ENCODE measurements at places on chromosomes 3 and 15. TPM values are rescaled to one million over a fixed set of nuclear protein-coding genes. Genes with fewer than 3 reads are reported as not detected.

DNA sequence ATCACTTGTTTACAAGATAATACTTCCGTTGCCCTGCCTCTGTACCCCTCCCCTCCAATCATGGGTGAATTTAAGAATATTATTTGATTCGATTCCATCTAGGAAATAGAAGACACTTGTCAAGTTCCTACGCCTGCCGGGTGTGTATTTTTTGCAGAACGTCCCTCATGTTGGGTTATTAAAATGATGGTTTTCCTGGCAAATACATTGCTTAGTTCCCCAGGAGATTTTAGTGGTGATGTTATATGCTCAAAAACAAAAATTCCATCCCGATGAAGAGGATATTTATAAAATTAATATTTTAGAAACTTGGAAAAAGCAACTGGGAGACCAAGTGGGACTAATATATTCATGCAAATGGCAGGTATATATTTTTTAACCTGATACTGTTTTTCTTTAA, 548.4 kb downstream of the EDEM1 start:
- no peak for DNase-seq

- no peak for DNase-seq
Measured at GRCh38 chr15:47244361-47244760, 472.9 kb upstream of the SEMA6D start.

DNA sequence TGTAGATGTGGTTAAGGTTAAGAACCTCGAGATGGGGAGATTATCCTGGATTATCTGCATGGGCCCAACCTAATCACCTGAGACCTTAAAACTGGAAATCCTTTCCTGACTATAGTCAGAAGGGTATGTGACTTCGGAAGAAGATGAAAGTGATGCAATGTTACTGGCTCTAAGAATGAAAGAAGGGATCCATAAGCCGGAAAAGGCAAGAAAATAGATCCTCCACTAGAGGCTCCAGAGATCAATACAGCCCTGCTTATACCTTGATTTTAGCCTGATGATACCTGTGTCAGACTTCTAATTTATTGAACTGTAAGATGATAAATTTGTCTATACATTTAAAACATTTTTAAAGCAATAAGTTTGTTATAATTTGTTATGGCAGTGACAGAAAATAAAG, 21.5 kb upstream of the GASK1A start:
- DNase-seq, result no peak

Gene PLSCR2
- not detected for total RNA-seq

DNA sequence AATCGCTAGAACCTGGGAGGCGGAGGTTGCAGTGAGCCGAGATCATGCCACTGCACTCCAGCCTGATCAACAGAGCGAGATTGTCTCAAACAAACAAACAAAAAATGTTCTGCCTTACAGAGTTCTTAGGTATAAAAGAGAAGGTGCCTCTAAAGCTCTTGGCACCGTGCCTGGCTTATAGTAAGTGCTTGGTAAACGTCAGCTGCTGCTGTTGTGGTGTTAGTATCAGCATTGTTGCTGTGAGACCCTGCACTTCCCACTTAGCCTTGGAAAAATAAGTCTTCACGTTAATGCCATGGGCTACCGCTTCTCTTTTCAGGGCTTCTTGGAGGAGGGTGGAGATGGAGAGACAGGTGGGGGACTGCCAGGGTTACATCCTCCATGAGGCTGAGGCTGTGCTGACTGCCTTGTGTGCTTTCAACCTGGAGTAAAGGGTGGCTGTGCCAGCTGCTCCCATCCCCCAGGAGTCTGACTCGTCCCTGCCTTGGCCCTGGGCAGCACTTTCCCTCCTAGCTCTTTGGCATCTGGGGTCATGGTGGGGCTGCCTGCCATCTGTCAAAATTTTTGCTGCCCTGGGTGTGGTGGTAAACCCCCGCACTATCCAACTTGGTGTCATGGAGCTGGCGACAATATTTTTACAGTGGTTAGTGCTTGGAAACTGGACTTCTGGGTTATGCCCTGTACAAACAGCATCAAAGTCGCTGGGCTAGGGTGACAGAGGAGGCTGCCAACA, 17.8 kb downstream of the FLNB start:
- no peak for DNase-seq

DNA sequence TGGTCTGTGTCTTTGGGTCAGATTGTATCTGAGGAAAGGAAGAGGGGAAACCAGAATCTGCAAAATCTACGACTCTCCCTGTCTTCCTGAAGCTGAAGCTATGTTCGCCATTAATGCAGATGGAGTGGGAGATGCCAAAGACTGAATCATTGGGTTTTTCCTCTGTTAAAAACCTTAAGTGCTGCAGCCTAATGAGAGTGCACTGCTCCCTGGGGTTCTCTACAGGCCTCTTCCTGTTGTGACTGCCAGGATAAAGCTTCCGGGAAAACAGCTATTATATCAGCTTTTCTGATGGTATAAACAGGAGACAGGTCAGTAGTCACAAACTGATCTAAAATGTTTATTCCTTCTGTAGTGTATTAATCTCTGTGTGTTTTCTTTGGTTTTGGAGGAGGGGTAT, 24.0 kb downstream of the RMDN3 start:
- DNase-seq, result no peak

Gene NANOGP8
- not detected for total RNA-seq

- no peak for DNase-seq
Measured at GRCh38 chr15:97963779-97964178, 3.3 kb downstream of the ARRDC4 start.

Gene LARP6
- total RNA-seq, result not detected

- DNase-seq, result no peak
Measured at GRCh38 chr3:154701055-154701454, 271.1 kb upstream of the GPR149 start.

DNA sequence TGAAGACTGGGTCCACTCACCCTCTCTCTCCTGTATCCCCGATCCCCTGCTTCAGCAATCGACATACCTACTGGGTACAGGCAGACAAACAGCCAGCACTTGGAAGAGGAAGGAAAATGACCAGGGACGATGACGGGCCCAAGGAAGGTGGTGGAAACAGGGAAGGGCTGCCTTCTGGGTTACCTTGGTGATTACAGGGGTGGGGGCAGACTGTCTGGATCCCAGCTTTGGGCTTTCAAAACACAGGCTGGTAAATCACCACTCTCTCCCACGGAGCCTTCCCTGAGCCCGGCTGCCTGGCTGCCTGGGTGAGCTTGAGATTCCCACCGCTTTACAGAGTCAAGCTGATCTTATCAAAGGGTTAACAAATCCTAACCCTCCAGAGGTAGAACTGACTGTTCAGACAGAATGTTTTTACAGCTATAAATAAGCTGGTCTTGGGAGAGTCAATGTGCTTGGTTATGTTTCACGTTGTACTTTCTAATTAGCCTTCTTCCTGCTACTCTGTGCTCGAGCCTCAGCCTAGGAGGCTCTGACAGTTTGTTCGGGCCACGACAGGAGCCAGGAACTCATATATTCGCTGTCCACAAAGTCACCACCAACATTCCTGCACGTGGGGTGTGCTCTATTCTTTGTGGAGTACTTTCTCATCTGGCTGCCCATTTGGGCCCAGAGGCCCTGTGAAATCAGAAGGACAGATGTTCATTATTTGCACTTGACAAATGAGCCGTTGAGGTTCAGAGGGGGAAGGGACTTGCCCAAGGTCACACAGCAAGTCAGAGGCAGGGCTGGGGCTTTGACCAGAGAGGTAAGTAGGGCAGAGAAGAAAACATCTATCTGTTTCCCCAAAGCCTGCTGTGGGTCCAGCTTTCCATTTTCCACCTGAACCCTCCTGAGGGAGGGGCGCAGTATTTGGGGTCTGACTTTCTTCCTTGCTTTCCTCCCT, 63.5 kb downstream of the FEM1B start:
- no peak for DNase-seq

Gene MELTF
- 61.5 TPM for total RNA-seq

DNA sequence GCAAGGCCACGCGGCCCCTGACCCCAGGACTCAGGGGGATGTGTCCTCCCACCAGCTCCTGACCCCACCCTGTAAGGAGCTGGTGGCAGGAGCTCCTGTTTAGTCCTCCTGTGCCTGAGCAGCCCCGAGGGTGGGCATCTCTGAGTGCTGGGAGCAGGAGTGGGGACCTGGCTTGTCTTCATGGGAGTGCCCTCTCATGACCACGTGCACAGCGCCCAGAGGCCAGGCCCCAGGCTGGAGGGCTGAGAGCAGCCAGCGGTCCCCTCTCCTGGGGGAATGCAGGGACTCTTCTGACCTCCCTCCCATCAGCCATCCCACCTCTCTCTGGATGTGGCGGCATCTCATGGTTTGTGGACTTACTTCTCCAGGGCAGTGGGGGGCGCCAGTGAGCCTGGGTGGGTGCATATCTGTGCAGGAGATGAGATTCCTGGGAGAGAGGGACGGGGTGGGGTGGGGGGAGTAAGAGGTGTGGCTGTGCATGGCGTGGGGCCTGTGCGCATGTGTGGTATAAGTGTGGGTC, 205.6 kb downstream of the TBC1D2B start:
- DNase-seq, result no peak

DNA sequence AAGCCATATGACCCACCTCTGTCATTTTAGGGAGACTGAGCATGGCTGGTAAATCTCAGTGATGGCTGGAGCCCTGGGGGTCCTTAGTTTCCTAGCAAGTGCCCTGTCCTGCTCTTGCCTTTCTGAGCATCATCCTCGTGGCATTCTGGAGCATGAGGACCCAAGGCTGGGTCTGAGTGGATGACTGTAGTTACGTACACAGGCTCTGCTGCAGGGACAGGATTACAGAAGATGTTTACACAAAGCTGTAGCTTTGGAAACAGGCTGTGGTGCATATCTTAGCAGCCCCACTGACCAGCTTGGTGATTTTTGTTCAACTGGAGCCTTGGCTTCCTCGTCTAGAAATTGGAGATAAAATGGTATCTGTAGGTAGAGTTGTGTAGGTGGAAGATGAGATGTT, 272.9 kb upstream of the CTDSPL start:
- DNase-seq, result no peak

GRCh38 chr15:83318036-83318435, 33.6 kb upstream of the BNC1 start:
- no peak for DNase-seq

GRCh38 chr3:131713416-131714123, 210.8 kb upstream of the MRPL3 start:
- DNase-seq, result no peak

Gene MAP1A
- total RNA-seq, result 0.12 TPM
